Hematopoietic multipotent progenitor cell (in vitro differentiated cells): ENCODE measurements at places on chromosomes 3 and 15.

GRCh38 chr3:173892547-173892946, 495.0 kb downstream of the NLGN1 start:
- no peak for DNase-seq

- no peak for DNase-seq
These were observed 183.1 kb downstream of the CHST2 start for GRCh38 chr3:143302638-143303171.

DNA sequence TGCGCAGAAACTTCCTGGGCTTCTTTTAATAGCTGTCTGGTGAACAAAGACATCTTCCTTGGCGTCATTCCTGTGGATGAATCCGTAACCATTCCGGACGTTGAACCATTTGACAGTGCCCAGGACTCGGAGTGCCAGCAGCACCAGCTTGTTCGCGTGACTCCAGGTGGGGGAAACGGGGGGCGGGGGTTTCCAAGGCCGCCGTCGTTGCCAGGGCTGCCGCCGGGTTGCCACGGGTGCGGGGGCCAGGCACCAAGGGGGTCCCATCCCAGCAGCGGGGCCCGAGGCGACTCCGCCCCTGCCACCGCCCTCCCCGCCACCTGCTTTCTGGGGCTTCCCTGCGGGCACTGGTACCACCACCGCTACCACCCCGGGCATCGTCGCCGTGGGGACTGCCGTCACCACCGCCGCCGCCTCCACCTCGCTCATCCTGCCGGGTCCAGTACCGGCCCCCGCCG, 22.8 kb downstream of the RGMA start:
- DNase-seq: no peak

- peak; percentile 70 for DNase-seq
These were observed 34.0 kb downstream of the PCSK6 start for GRCh38 chr15:101455291-101456025.

- DNase-seq: peak; percentile 49
These were observed 21.4 kb upstream of the NR2C2 start for GRCh38 chr3:14925729-14926591.
